Activated CD4-positive, alpha-beta T cell treated with anti-CD3 and anti-CD28 coated beads, Interleukin-2, amount 50 U/mL, for 16 hours (primary cell): ENCODE measurements at places on chromosomes 7 and 10.
A peak's percentile ranks its signal among the peaks of the same experiment; 100 is the strongest.

GRCh38 chr10:11689945-11690736, 52.0 kb upstream of the ECHDC3 start:
- DNase-seq = no peak

- no peak for DNase-seq
Observed at GRCh38 chr10:120369856-120370276, 87.2 kb upstream of the PLPP4 start.

DNA sequence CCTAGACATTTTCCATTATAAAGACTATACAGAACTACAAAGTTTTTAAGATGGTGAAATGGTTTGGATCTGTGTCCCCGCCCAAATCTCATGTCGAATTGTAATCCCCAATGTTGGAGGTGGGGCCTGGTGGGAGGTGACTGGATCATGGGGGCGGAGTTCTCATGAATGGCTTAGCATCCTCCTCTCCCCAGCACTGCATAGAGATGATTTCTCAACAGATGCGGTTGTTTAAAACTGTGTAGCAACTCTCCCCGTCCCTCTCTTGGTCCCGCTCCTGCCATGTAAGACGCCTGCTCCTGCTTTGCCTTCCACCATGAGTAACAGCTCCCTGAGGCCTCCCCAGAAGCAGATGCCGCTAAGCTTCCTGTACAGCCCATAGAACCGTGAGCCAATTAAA, 1.6 kb downstream of the FAM133B start:
- peak; percentile 21 for DNase-seq

- DNase-seq = no peak
Observed at GRCh38 chr10:114271779-114272167, 32.7 kb downstream of the VWA2 start.

DNA sequence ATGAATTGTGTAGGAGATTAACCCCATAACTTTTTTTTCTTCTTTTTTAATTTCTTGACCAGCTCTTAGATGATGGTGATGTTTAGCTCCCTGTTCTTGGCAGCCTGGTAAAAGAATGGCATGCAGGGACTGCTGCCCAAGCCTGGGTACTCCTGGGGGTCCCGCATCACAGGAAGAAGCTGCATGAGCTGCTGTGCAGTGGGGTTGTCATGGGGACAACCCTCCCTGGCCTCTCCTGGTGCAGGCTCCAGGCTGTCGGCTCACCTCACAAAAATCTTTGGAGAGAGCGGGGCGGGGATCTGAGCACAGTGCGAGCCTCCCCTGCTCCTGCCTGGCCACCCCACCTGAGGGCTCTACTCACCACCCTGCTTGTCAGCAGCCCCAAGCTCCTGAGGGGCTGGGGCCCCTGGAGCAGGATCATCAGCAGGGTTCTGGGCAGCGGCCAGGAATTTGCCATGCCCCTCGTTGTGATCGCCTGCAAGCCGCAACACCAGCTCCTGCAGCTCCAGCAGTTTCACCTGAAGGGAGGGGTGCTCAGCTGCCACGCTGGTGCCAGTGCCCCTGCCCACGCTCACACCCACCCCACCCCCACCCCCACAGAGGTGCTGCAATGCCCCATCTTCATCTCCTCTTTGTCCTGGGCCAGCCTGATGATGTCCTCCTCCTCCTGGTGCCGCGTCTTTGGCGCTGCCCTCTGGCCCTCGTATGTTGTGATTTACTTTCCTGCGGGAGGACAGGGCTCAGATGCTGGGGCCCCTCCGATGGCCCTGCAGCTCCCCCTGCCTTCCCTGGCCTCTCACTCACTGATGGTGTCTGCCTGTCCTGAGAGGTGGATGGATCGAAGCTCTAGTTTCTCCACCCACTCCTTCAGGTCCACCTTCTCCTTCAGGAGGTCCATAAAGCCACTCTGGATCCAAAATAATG, 15.5 kb upstream of the MTPAP start:
- no peak for DNase-seq

DNA sequence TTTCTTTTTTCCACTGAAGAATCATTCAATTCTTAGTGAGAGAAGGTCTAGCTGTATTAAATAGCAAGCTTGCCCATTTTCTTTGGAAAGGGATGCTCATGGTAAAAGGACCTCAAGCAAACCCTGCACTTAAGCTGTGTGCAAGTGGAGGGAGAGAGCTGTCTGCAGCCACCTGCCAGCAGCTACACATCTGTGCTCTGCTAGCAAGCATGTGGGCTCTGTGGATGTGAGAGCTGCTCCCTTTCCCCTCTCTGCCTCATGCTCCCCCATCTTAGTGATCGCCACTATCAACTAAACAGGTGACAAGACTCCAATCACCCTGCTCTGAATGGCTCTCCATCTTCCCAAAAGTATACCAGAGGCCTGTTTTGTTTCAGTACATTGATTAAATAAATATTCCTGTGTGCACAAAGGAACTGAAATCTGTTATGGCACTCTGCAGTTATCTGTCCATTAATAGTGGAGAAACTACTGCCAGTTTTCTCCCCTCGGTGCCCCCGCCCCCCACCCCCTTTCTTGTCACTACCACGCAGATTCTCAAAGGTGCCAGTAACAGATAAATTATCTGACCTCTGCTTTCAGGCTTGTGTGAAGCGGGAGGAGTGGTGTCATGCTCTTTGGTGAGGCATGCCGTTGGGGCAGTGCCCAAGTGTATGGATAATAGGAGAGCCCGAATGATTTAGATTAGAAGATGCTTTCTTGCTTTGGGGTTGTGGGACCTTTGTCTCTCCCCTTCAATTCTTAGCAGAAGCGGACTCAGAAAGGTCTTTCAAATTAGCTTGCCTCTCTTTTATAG, 26.4 kb downstream of the AUTS2 start:
- DNase-seq = no peak

GRCh38 chr10:104339469-104340110, 1.3 kb upstream of the ITPRIP start:
- DNase-seq = no peak

DNA sequence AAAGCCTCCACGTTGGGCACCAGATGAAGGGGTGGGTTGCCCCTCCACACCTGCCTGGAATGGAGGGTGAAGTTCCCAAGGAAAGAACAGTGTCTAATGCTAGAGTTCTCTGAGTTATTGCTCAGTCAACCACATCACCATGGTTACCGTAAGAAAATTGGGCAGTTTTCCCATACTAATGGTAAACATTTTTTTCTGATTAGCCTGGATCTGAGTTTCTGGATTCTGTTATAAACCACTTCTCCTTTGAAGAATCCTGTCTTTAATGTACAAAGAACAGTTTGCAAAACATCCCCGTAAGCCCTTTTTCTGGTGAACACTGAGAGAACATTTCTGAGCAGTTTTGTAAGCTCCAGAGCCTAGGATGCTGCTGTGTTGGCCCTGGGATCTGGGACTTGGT, 45.5 kb downstream of the ABCC2 start:
- no peak for DNase-seq

DNA sequence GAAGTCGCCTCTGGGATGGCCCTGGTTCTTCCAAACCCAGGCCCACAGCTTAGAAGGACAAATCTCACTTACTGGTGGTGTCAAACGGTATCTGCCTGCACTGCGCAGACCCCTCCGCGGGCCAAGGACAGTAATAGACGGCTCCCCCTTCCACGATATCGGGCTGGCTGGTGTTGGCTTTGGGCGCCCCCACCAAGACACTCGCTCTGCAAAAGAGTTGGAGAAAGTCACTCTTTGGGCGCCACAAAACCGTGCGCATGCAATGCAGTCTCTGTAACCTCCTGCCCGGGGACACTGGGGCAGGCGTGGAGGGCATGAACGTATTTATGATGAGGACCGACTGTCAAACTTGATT, 1.1 kb downstream of the ITGA8 start:
- DNase-seq = no peak

DNA sequence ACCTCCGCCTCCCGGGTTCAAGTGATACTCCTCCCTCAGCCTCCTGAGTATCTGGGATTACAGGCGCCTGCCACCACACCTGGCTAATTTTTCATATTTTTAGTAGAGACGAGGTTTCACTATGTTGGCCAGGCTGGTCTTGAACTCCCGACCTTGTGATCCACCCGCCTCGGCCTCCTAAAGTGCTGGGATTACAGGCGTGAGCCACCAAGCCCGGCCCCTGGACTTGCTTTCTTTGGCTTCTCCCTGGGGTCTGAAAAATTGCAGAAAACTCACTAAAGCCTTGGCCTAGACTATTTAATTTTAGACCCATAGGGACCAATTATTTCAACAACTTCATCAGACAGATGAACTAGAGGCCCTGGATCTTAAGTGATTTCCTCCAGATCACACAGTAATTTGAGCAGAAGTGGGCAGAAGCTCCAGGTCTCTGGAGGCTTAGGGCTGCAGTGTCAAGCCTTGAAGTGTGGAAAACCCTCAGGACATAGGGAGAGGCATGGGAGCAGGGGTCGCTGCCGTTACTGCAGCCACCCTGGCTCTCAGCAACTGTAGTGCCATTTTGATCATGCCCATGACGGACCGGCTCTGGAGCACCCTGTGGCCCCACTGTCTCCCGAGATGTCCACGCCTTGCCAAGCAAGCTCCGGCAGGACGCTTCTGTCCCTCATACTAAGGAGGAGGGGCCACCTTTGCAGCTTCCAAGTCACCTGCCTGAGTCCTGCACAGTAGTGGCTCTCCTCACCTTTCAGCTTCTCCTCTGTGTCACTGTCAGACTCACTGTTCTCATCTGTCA, 72.4 kb downstream of the DENND2A start:
- no peak for DNase-seq

DNA sequence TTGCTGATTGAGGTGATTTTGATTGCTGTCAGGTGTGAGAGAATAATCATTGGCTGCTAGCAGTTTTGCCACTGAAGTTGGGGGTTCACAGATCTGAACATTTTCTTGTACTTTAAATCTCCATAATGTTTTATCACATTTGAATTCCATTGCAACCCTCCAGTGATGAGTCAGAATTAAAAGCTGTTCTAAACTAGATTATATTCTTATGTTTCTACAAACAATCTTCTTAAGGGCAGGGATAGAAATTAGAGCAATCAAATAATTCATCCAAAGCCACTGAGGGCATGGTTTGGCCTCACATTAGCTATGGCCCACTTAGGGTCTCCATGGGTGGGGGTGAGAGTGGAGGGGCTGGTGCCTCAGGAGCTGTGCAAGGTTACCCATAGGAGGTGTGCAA, 53.0 kb upstream of the RPA3 start:
- no peak for DNase-seq

GRCh38 chr10:34185998-34186397, 629.1 kb downstream of the PARD3 start:
- no peak for DNase-seq

- DNase-seq = no peak
Observed at GRCh38 chr10:3339531-3339950, 167.0 kb upstream of the PITRM1 start.

- no peak for DNase-seq
Observed at GRCh38 chr7:104230606-104231005, 22.8 kb upstream of the ORC5 start.

GRCh38 chr10:73922007-73922863, 11.3 kb downstream of the PLAU start:
- DNase-seq = peak; percentile 69

DNA sequence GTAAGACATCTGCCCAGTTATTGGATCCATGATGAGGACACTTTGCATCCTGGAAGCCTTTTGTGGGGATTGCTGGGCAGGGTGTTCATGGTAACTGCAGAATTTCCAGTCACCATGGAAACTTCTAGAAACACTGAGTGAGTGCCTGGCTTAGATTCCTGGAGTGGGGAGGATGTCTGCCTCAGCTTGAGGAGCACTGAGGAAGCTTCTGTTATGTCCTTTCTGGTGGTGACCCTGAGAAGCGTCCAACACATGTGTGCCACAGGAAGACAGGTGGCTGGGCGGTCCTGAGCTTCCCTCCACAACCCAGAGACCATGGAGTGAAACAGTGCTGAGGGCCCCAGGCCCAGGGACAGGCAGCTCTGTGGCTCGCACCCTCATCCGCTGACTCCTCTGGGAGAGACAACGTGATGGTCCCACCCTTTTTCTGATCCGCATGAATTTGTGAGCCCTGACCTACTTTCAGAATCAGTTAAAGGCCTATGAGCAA, 191.8 kb upstream of the CXCL12 start:
- DNase-seq = peak; percentile 39

GRCh38 chr10:92699518-92700381, 10.0 kb downstream of the HHEX start:
- DNase-seq = peak; percentile 46

GRCh38 chr10:96791902-96792301, 40.2 kb upstream of the LCOR start:
- DNase-seq = no peak

DNA sequence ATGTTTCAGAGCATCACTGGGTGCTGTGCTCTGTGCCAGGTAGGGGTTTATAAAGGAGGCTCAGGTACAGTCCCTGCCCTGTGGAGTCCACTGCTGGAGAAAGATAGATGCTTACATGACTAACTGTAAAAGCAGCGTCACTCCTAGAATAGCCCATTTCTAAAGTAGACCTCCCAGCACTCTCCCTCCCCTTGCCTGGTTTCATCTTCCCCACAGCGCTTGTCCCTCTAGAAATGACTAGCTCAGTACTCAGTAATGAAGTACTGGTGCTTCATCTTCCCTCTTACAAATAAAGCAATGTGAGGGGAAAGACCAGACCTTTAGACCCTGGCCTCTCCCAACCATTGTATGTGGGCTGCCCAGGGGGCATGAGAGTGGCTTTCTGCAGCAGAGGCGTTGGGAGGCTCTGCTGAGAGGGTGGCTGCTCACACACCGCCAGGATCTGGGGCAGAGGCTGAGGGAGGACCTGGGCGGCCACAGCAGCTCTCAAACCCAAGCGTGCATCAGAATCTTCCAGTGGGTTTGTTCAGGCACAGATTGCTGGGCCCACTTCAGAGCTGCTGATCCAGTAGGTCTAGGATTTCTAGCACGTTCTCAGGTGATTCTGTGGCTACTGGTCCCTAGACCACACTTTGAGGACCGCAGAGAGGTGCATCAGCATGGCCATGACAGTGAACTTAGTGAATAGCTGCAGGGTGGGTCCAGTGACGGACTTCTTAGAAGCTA, 110.3 kb upstream of the ANLN start:
- peak; percentile 49 for DNase-seq

- peak; percentile 95 for DNase-seq
Observed at GRCh38 chr7:149239345-149240143, at the start of gene ZNF212. Gene ZNF212, plus strand, starts transcription at chr7:149239651. Its CDS starts 128 bp downstream, at chr7:149239779.

- DNase-seq = no peak
Observed at GRCh38 chr10:30589441-30589840, 40.1 kb downstream of the LYZL2 start.

DNA sequence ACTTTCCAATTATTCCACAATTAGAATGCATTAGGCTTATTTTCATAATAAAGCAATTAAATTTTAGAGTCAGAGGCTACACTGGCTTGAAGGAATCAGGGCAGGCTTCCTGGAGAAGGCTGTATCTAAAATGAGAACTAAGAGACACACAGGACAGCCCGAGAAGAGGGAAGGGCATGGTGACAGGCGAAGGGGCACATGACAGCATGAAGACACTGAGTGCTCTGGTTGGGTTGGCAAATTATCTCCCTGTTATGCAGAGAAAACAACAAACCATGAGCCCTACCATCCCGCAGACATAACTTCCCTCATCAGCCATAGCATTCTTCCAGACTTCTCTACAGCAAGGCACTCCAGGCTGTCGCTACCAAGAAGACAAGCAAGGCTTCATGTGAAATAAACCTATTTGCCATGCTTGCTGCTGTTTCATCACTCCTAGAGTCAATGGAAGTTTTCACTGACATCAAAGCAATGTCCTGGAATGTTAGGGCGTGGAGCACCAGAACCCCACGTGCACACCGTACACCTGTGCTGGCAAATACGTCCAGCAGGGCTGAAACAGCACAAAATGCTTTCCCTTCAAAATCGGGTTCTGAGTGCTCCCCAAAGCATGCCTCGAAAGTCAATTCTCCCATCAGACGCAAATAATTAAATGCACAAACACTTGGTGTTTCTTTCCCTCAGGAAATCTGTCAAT, 21.3 kb downstream of the VOPP1 start:
- no peak for DNase-seq
